Stimulated activated naive CD8-positive, alpha-beta T cell treated with anti-CD3 and anti-CD28 coated beads, Interleukin-15, Interleukin-2, amounts not matched to agents 100 U/mL and 50 U/mL, for 24 hours (primary cell): ENCODE measurements at places on chromosomes 7 and 10.
A peak's percentile ranks its signal among the peaks of the same experiment; 100 is the strongest.

GRCh38 chr7:26393818-26394217, 102.2 kb downstream of the SNX10 start:
- DNase-seq, result no peak

DNA sequence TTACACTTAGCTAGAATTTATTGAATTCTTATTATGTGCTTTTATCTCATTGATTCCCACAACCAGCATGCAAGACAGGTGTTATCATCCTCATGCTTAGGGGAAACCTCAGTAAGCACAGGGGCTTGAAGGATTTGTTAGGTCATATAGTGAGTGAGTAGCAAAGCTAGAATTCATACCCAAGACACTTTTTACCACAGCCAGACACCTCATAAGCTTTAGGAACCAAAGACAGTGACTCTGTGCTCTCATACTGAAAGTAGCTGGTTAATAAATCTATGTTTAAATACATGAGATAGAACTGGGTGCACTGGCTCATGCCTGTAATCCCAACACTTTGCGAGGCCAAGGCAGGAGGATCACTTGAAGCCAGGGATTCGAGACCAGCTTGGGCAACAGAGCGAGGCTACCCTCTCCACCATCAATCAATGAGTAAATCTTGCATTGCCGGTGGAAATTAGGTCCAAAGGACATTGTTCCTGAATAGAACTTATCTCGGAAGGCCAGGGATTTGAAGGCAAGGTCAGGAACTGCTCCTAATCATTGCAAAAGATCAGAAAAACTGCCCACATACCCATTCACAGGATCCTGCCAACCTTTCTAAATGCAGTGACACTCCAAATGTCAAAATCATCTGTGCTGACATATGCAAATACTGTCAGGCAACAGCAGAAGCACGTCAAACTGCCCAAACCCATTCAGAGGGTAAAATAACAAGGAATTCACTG, 523.5 kb downstream of the PARD3 start:
- no peak for DNase-seq

DNA sequence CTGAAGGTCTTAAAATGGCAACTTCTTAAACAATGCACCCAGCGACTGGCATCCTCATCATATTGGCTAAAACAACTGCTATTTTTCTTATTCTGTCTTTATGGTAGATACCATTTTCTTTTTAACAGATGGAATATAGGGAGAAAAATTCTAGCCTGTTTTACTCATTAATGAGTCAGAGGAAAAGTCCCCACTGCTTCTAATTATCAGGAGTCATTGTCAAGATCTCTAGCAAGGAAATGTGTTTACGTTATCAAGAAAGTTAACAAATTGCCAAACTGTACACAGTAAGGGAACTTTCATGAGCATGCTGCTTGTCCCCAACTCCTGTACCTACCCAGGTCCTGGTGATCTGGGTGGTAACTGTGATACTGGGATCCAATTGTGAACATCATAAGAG, 117.7 kb upstream of the KIAA1217 start:
- DNase-seq, result no peak

GRCh38 chr10:121694966-121695643, 96.9 kb upstream of the FGFR2 start:
- DNase-seq, result no peak

DNA sequence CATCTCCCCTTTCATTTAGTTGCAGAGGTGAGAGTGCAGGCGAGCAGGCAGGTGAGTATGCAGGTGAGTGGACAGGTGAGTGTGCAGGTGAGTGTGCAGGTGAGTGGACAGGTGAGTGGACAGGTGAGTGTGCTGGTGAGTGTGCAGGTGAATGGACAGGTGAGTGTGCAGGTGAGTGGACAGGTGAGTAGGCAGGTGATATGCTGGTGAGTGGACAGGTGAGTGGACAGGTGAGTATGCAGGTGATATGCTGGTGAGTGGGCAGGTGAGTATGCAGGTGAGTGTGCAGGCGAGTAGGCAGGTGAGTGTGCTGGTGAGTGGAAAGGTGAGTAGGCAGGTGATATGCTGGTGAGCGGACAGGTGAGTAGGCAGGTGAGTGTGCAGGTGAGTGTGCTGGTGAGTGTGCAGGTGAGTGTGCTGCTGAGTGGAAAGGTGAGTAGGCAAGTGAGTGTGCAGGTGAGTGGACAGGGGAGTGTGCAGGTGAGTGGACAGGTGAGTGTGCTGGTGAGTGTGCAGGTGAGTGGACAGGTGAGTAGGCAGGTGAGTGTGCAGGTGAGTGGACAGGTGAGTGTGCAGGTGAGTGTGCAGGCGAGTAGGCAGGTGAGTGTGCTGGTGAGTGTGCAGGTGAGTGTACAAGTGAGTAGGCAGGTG, 165.6 kb downstream of the ADARB2 start:
- no peak for DNase-seq

- no peak for DNase-seq
These were observed 185.8 kb downstream of the CACNB2 start for GRCh38 chr10:18325889-18326531.

DNA sequence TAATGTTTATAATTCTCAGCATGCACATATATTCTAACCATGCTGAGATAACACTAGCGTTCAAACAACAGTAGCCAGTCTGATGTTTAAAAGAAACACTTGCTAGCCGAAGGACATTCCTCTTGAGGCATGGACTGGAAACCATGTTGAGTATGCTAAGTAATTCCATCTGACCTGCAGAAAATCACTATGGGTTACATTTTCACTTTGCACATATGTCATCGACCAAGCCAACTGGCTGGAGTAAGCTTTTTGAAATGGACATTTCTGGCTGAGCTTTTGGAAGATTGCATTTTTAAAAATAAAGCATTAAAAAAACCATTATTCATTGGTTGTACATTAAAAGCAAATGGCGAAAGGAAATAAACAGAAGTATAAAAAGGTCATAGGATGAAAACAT, 88.2 kb downstream of the BBS9 start:
- no peak for DNase-seq

DNA sequence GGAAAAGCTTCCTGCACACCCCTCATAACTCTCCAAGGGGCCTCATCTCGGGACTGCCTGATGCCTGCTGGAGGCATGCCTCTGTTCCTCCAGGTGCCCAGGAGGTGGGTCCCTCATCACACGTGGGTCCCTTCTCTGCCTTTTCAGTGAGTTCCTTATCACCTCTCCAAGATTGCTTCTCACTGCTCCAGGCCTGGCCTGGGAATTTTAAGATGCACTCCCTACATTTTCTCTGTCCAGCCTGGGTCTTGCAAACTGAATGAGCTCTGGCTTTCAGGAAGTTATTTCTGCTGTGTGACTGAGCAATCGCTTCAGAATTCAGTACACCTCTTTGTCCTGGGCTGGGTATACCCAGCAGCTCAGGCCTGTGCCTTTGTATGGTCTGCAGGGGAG, 43.8 kb downstream of the LRRC18 start:
- DNase-seq, result no peak

- no peak for DNase-seq
These were observed 297.6 kb downstream of the MTERF1 start for GRCh38 chr7:91582799-91583477.

DNA sequence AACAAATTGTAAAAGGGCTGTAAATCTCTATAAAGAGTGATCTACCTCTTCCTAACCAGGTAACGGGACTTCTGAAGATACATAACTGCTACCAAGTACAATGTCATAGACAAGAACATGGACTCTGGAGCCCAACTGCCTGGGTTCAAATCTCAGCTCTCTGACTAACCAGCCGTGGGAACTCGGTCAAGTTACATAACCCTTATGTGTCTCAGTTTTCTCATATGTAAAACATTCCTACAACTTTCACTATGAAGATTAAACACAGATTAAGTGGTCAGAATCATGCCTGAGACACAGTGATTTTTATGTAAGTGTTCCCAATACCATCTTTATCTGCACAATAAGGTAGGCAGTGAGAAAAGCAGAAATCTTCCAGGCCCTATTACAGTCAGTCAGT, 52.6 kb downstream of the ITGB1 start:
- no peak for DNase-seq

- peak; percentile 17 for DNase-seq
These were observed 40.2 kb downstream of the PDSS1 start for GRCh38 chr10:26737730-26738129.
